Naive thymus-derived CD8-positive, alpha-beta T cell (primary cell): ENCODE measurements at places on chromosomes 12 and 14.

DNA sequence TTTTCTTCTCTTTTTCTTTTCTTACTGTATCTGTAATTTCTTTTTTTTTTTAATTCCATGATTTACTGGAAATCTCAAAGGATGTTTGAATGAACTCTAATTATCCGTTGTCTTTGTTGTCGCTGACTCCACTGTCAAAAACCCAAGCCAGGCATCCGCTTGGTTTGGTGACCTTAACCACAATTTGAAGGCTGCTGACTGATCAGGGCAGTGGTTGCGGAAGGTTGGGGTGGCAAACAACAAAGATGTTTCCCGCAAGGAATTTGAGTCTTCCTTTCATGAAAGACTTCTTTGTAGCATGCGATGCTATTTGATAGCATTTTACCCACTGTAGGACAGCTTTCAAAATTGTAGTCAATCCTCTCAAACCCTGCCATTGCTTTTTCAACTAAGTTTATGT lies 1013.8 kb downstream of the DIO2 start:
- no peak for DNase-seq

DNA sequence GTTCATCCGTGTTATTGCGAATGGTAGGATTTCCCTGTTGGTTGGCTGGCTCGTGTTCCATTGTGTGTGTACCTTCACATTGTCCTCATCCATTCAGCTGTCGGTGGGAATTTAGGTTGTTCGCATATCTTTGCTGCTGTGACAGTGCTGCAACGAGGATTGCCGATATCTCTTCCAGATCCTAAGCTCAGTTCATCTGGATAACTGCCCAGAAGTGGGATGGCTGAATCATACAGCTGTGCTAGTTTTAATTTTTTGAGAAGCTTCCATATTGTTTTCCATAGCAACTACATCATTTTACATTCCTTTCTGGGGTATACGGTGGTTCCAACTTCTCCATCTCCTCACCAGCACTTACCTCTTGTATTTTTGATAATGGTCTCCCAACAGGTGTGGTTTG lies 292.8 kb upstream of the SFSWAP start:
- no peak for DNase-seq

- no peak for DNase-seq
These were observed 61.3 kb downstream of the ARF6 start for GRCh38 chr14:49954171-49954631.

GRCh38 chr12:4540170-4540569 lies 1.5 kb downstream of the RAD51AP1 start:
- no peak for DNase-seq

DNA sequence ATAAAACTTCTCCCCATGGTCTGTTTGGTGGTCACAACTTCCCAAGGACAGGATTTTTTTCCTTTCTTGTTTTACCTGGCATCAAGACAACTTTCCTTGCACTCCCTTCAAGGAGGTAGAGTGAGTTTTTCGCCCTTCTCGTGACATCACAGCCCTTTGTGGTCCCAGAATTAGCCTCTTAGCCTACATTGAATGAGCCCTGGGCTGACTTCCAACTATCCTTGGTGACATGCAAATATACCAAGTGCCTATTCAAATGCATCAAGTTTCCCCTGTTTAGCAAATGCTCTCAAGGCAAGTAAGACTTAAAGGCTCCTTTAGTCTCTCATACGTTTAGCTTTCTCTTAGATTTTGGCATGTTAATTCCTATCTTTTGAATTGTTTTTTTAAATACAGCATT lies 36.6 kb downstream of the TC2N start:
- no peak for DNase-seq

DNA sequence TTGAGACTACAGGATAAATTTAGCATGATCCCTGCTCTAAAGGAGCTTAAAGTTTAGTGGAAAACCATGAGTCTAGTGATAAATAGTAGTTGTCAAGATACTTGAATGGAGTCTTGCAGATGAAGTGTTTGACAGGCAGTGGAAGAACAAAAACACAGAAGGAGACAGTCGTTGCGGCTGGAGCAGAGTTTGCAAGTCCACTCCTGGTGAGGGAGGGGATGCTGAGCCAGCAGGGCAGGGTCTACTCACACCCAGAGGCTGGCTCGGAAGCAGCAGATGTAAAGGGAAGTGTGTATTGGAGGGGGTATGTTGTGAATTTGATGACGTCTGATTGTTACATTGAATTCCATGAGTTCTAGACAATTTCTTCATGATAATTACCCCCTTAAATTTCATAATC lies 61.3 kb downstream of the TRAF3 start:
- DNase-seq, result no peak

DNA sequence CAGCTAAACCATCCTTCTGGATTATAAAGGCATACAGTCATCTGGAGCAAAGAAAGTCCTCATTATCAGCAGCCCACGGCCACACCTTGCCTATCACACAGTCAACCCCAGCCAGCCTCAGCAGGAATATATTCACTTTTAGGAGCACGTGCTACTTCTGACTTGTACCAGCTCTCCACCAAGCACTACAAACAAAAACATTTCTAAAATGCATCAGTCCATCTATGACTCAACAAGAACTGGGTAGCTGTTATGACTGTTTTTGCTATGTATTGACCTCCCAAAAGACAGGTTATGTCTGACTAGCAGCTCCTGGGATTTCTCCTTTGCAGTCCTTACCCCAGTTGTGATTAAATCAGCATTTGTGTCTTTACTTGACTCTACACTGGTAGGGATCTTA lies 31.2 kb downstream of the NUAK1 start:
- no peak for DNase-seq

DNA sequence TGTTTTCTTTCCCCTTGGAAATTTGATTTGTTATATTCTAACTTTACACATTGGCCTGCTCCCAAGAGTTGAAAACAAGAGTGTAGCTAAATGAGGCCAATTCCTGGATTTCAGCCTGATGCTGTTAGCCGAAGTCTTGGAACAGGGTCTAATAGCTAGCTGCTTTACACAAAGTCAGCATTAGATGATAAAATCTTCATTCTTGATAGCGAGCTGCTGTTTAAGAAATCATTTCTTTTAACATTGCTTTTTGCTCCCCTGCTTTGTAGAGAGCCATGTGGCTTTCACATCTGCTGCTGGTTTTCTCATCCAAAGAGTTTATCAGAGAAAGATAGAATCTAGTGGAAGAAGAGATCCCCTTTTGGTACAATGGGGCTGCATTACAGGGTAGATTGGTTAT lies 22.3 kb downstream of the FBXW8 start:
- DNase-seq, result no peak

- DNase-seq, result no peak
These were observed 3.3 kb downstream of the PARP11 start for GRCh38 chr12:3869865-3870264.

- no peak for DNase-seq
These were observed 15.7 kb downstream of the MDM2 start for GRCh38 chr12:68823696-68824095.

- no peak for DNase-seq
These were observed 294.5 kb downstream of the GALC start for GRCh38 chr14:87698481-87698880.

DNA sequence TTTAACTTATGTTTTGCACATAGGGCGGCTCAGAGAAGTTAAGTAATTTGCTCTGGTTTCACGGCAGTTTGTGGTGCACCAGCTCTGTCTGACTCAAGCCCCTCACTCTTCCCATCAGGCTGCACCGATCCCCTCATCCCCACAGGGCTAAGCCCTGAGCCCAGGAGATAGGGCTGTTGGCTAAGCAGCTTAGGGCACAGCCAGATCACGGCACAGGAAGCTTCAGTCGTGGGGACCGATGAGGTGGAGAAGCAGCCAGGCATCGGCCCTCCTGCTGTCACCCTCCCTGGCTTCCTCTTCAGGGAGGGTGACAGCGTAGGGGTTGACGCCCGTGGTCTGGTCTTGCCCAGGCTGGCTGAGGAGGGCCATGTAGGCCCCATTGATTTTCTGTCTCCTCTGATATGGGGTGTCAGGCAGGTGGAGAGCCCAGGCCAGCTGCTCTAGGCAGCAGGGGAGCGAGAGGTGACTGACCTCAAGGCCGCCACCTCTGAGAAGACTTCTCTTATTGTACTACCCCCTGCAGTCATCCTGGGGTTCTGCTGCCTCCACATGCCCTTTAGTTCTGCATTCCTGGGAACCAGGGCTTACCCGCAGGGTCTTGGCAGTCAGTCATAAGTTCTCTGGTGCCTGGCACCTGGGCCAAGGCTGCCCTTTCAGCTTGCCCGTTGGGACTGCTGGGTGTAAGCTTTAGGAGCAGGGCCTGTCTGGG lies 166.4 kb downstream of the TSPAN9 start:
- no peak for DNase-seq

- no peak for DNase-seq
These were observed 131.5 kb downstream of the KCNK10 start for GRCh38 chr14:88191605-88192004.

DNA sequence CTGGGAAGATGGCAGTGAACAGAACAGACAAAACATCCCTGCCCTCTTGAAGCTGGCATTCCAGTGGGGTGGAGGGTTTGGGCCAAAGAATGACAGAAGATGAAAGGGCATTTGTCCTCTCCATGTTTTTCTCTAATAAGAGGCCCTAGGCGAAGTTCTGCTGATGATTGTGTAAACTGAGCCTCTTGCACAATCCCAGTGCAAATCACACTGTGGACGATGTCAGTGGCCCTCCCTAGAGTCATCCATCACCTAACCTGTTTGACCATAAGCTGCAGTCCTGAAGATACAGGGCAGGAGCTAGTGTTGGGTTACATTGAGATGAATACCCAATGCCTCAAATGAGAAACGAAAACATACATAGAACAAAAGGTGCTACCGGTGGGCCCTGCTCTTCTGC lies 622.4 kb upstream of the TBX3 start:
- DNase-seq, result no peak

DNA sequence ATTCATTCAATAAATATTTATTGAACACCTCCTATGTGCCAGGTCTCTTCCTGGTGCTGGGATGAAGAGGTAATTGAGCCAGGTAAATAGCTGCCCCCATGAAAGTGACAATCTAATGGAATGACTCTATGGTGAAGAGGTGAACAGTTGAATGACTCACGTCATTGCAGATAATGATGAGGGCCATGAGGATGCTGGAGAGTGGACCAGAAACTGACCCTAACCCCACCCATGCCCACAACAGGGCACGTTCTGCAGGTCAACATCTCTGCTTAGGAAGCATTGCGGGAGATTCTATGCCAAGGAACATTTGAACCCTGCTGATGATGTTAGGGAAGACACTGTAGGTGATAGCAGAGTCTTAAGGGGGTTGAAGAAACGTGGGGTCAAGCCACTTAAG lies 788.9 kb upstream of the TBX3 start:
- no peak for DNase-seq
